ENCODE measurements at places on chromosomes 1 and 21. TPM values are rescaled to one million over a fixed set of nuclear protein-coding genes. Genes with fewer than 3 reads are reported as not detected.

NKAIN1 gene
- polyA plus RNA-seq: 1.3 TPM

DNA sequence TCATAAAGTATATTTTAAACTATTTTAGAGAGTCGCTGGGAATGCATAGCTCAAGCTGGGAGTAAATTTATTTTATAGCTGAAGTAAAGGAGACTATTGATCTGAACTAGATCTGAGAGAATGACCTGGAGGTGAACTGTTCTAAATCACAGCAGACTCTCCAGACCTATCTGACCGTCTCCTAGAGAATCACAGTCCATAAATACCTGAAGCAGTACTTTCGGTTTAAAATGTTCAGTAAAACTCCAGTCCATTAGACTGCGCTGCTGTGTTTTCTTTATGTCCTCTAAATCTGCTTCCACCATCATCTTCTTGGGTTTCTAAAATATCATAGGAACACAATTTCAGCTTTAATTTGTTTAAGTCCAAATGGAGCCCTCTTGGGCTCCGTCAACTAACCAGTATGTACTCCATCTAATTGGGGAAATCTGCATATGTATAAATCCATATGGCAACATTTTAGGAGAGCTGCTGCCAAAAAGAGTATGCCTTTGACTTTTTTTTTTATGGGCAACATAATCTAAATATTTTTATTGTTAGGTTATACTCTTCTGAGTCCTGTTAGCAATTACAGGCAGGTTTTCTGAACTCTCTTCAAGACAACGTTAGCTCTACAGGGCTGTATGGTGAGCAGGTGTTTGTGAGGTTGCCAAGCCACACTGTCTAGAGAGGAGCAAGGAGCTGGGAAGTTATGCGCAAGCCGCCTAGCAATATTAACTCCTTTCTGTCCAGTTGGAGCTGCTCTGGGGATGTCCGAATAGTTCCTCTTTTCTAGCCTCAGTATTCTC lies 111.2 kb downstream of the SPAG17 start:
- peak; percentile 73 for DNase-seq

- DNase-seq: no peak
Observed at GRCh38 chr1:159882527-159882862, 17.5 kb downstream of the CFAP45 start.

DNA sequence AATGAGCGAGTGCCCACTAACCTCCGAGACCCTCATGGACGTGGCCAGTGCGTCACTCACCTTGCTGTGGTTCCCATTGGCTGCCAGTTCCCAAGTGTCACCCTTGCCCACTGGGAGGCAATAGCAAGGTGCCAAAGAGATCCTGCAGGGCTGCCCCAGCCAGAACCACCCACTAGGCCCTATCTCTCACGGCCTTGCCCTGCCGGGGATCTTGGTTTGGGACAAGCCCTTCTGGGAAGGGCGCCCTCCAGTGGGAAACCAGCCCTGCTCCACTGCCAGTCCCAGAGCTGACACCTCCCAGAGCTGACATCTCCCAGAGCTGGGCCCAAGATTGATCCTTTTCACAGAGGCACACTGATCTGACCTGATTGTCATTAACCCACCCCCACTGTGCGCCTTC lies 2.1 kb upstream of the SELENON start:
- DNase-seq: no peak
